Right renal cortex interstitium (tissue), 3 donors: ENCODE measurements at places on chromosomes 1 and 21. TPM values are rescaled to one million over a fixed set of nuclear protein-coding genes. Genes with fewer than 3 reads are reported as not detected.

- DNase-seq, result no peak
These were observed 82.3 kb downstream of the SSBP3 start for GRCh38 chr1:54323921-54324250.

DNA sequence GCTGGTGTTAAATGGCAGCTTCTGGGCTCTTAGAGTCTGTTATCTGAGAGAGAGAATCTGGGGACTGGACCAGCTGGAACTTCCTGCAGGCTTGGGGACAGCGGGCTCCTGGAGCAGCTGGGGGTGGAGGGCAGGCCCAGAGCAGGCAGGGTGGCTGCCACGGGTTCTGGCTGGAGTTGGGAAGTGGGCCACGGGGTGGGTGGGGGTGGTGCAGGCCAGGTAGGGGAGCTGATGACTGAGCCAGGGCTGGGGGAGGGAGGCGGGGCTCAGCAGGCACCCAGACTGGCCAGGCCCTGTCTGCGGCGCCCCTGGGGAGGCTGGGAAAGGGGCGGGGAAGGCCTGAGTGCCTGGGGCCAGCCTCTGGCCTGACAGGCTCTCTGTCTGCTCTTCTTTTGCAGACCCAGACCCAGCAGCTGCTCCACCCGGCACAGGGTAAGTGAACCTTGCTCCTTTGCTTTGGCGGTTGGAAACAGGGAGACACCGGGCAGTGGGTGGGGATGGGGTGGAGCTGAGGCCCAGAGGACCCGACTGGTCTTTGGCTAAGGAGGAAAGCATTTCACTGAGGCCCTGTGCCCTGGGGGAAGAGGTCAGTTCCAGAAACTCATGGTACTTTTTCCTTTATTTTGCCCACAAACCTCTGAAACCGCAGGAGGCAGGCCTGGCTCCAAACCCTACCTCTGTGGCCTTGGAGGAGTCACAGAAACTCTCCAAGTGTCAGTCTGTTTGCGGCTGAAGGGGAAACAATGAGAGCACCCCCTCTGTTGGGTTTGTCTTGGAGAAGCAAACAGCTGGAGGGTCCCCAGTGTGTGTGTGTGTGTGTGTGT lies 48.8 kb downstream of the ARHGEF10L start:
- no peak for DNase-seq

- DNase-seq, result peak; percentile 89
These were observed 409 bp upstream of the HOOK1 start for GRCh38 chr1:59814180-59814900.

DNA sequence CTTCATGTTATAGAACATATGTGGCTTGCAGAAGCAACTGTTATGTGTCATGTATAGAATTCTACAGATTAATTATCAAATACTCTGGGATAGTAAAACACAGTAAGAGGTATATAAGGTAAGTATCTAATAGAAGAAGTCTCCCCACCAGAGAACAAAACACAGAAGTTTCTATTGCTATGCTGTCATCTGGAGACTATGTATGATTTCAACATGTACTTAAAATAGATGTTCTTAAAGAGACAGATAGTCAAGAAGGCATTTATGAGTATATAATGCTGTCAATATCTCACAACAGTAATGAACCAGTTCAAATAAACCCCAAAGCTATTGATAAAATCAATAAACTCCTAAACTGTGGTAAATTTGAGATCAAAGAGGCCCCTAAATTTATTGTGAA lies 8.1 kb upstream of the ADCY10 start:
- DNase-seq, result no peak

GRCh38 chr21:46618738-46619379 lies 14.0 kb upstream of the S100B start:
- DNase-seq, result no peak

DNA sequence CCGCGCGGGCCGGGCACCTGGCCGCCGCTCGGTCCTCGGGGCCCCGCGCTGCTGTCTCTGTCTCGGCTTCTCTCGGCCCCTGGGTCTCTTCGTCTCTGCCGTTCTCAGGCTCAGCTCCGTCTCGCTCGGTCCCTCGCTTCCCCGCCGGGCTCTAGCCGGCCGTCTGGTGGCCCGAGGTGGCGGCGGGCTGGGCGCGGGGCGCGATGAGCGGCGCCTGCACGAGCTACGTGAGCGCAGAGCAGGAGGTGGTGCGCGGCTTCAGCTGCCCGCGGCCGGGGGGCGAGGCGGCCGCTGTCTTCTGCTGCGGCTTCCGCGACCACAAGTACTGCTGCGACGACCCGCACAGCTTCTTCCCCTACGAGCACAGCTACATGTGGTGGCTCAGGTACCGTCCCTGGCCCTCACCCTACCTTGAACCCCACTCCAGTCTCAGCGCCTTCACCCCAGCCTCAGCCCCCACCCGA lies 355 bp downstream of the SHISAL2A start:
- no peak for DNase-seq

DNA sequence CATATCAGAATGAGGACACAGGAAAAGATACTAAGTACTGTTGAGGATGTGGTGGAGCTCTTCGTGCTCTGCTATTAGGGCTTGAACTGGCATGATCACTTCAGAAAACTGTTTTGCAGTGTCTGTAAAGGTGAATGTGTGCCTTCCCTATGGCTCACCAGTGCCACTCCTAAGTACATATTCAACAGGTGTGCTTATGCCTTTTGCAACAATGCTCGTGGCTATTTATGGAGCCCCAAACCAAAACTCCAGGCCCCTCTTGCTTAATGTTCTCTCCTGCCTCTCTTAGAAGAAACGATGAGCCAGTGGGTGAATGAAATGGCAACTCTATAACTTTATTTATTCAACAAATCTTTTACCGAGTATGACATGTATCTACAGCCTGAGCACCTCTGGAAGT lies 70.2 kb downstream of the TAS1R2 start:
- DNase-seq, result no peak

DNA sequence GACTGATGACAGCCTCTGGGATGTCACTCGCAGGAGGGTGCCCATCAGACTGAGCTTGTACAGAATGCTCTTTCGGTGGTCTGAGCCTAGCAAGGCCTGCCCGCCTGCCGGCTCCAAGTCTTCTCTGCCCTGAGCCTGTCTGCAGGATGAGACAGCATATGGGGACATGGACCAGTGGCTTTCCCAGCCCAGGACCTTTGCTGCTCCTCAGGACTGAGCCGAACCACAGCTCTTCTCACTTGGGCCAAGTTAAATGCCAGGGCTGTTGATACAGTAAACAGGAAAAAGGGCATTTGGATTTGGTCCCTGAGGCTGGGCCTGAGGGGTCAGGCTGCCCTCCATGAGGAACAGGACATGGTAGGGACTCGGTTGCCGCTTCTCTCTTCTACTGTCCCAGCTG lies 64.3 kb upstream of the EPS8L3 start:
- DNase-seq, result no peak

DNA sequence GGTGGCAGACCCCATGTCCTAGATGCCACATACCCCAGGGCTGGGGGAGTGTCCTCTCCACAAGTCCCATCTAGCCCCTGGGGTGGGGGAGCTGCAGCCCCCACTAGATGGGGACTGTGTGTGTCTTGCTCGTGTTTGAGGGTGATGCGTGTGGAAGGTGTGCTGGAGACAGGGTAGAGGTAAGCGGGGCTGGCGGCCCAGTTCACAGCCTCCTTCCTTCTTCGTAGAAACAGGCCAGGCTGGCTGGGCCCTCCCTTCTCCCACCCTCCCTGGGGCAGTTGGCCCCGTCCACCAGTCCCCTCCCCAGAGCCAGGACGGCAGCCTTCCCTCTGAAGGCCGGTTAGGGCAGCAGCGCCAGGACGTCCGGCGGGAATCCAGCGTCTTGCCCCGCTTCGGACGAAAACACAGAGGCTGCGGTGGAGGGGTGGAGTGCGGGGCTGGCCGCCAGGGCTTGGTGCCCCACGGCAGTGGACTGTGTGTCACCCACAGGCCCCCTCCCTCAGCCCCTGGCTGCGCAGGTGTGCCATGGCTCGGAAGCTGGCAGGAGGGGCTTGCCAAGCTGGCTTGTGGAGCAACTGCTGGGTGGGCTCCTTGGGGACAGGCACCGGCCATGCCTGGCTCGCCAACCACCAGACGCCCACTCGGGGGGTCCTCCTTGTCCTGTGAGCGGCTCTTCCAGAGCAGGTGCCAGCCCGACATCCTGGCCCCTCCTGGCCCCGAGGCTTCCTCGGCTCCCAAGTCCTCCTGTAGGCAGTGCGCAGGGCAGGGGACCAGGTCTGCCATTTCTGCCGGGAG lies 3.6 kb downstream of the PRDM16 start:
- DNase-seq, result no peak

GRCh38 chr1:61357539-61357938 lies 275.2 kb downstream of the NFIA start:
- DNase-seq, result no peak

GRCh38 chr1:36206323-36206858 lies 17.9 kb upstream of the THRAP3 start:
- DNase-seq, result no peak

GRCh38 chr1:173062150-173062938 lies 11.6 kb upstream of the TNFSF18 start:
- DNase-seq, result no peak

DNA sequence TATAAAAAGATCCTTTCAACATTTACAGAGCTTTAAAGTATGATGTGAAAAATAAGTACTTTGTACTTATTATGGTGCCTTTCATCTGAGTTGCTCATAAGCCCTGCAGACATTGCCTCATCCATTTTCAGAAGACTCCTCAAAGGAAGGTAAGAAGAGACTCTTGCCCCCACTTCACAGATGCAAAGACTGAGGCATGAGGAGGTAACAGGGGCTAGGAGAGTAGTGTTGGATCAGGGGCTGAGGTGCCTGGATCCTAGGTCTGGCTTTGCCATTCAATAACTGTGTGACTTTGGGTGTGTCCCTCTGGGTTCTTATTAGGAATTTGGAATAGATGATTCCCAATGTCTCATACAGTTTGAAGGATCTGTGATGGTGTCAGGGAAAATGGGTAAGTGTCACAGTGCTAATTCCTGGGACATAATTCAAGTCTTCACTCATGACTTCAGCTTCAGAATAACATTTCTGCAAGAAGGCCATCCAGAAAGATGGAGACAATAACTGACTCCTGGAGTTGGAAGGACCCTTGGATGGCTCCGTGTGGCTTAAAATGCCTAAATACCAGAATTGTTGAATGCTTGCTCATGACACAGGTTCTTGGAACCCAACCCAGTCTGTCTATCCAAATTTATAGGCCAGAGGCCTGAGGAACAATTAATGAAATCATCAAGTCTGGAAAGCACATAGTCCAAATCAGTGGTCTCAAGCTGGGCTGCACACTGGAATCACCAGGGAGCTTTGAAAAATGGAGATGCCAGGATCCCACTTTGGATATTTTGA lies 93.1 kb upstream of the RUNX1 start:
- DNase-seq, result no peak

GRCh38 chr1:172630056-172630818 lies 28.7 kb upstream of the FASLG start:
- DNase-seq, result no peak

DNA sequence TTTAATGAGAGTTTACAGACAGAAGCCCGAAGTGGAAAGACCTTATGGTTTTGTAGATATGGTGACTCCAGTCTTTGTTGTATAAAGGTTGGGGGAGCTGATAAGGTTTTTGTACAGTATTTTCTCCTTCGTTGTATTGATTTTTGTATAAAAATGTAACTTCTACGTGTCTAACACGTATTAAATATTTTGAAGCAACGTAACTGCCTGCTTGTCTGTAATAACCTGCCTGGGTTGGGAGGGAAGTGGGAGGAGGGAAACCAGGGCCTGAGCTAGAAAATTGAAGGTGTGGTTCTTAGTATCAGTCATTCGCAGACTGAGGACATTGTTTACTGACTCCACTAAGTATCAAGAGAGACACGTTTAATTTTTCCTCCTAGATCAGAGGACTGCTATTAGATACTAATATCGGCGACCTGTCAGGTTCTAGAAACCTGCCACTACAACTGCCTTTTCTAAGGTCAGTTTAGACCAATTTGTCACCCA lies 2.2 kb downstream of the IER5 start:
- no peak for DNase-seq

GRCh38 chr1:232987046-232987773 lies 36.8 kb downstream of the NTPCR start:
- DNase-seq, result no peak

NFYC gene
- 89.3 TPM for polyA plus RNA-seq

RRP1B gene
- 30.2 TPM for polyA plus RNA-seq

KCNJ6 gene
- polyA plus RNA-seq, result 0.25 TPM

MAST2 gene
- polyA plus RNA-seq, result 31.4 TPM

NOS1AP gene
- polyA plus RNA-seq, result 9.0 TPM

TEX35 gene
- polyA plus RNA-seq, result not detected

CFHR2 gene
- polyA plus RNA-seq, result not detected

PPM1J gene
- polyA plus RNA-seq, result 0.71 TPM
